ENCODE measurements at places on chromosomes 7 and 10.
A peak's percentile ranks its signal among the peaks of the same experiment; 100 is the strongest.

DNA sequence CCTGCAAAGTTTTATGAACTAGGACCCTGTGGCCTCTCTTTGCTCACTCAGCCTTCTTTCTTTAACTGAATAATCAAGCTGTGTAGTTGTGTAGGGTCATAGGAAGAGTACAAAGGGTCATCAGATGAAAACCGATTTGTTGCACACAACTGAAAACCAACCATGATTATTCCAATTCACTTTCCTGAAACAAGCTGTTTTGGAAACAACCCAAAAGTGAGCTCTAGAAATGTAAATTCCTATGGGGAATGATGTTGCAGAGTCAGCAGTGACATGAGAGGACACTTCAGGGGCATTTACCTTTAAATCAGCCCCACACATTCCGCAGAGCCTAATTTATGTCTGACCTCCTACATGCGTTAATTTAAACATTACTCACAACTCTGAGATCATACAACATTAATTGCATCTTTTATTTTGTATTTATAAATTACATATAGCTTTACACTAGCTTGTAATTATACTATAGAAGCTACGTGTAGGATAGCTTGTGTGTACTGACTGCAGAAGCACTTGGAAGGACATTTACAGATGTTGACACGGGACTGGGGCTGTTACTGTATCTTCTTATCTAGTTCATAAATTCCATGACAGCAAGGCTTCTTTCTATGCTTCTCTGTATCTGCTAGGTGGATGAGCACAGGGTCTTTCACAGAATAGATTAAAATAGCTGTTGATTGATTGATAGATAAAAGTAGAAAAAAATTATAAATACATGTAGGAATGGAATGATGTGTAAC lies 139.9 kb upstream of the AKR1E2 start:
- DNase-seq = no peak

GRCh38 chr7:73595358-73595757 lies 17.0 kb upstream of the TBL2 start:
- no peak for DNase-seq

DNA sequence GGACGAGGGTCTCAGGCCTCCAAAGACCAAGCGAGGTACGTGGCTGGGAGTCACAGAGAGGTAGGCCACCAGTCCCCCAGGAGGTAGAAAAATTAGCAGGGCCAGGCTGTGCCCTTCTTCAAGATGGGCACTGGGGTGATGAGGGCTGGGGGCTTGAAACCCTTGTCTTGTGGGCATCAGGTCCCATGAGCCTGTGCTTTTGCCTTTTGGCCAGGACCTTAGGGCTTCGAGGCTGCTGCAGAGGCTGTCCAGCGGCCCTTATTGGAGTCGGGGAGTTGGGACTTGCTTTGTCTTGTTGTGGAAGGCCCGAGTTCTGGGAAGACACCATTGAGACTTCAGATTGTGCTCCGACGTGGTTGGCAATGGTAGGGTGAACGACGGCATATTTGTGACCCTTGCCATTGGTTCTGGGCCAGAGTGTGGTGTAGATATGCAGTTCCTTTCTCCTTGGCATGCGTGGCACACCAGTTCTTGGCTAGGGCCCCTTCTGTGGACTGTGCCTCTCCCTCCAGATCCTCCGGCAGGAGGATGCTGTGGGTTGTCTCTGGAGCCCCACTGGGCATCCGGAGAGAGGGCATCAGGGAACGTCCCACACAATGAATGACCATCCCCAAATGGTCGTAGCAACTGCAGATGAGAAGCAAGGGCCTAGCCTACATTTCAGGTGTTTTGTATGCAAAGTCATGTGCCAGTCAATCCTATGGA lies 931 bp downstream of the SH2D4B start:
- DNase-seq = no peak

- DNase-seq = no peak
Observed at GRCh38 chr10:93221171-93221496, 147.4 kb downstream of the CYP26A1 start.

DNA sequence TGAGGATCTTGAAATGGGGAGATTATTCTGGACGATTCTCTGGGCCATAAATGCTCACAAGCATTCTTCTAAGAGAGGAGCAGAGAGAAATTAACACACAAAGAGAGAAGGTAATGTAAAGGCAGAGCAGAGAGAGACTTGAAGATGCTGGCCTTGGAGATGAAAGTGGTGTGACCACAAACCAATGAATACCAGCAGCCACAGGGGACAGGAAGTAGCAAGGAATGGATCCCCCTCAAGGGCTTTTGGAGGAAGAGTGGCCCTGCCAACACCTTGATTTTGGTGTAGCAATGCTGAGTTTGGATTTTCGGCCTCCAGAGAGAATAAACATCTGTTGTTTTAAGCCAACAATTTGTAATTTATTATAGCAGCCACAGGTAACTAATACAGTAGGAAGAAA lies 1155.6 kb downstream of the TYW1 start:
- DNase-seq = no peak

- no peak for DNase-seq
Observed at GRCh38 chr7:46071601-46072000, 150.5 kb upstream of the IGFBP3 start.

GRCh38 chr7:157514306-157514705 lies 177.5 kb downstream of the DNAJB6 start:
- DNase-seq = no peak

DNA sequence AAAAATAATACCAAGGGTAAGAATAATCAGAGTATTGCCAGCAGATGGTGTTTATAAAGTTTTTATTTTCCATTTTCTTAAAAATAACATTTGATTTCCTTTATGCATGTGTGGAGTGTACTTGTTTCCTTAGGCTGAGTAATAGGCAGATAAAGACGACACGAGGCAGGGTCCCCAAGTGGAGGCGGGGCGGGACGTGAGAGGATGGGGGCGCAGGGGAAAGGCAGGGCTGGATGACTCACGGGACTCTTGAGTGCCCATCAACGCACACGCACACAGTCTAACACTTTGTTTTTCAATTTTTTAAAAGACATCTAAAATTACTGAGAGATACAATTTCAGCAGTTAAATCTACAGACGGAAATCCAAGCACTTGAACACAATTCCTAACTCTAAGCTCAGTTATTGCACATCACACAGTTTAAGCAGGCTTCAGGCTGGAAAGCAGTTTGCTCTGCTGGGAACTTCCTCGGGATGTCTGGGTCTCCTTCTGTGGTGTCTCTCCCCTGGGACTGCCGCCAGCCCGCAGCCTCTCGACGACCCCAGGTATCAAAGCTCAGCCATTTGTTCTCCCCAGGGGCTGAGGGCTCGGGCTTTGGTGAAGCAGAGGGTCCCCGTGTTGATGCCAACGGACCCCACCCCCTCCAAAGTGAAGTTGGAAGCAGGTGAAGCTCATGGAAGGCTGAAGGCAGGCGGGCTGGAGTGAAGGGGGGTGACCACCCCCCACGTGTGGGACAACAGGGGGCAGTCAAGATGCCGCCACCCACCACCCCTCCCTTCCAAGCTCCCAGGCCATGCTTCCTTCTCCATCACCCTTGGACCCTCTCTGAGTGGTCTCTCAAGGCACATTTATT lies 29.1 kb downstream of the SPOCK2 start:
- DNase-seq = no peak

DNA sequence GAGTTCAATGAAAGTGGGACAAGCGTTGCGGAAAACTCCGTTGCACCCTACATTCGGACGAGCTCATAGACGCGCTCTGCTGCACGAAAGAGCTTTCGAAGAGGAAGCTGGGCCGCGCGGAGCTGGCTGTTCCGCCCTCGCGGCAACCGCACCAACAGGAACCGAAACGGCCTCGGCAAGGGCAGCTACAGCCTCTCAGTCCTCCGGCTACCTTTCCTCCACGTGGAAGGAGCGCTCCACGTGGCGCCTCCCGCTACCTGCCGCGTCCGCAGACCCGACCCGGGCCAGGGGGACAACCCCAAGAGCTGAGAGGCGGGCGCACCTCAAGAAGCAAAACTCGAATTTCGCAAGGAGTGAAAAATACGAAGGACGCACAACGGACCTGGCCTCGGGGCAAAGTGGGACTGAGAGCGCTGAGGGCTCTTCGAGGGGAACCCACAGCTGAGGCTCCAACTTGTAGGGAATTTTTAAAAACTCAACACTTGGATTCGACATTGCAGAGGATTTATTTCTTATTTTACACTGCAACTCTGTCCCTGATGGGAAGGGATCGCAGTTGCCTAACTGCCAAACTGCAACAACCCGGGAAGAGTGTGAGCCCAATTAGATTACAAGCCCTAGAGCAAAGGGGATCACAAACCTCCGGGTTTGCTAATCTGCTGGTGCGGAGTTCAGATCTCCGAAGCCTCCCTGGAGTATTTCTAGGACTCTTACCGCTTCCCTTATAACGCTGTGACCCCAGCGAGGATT lies 1.4 kb downstream of the HPSE2 start:
- no peak for DNase-seq

DNA sequence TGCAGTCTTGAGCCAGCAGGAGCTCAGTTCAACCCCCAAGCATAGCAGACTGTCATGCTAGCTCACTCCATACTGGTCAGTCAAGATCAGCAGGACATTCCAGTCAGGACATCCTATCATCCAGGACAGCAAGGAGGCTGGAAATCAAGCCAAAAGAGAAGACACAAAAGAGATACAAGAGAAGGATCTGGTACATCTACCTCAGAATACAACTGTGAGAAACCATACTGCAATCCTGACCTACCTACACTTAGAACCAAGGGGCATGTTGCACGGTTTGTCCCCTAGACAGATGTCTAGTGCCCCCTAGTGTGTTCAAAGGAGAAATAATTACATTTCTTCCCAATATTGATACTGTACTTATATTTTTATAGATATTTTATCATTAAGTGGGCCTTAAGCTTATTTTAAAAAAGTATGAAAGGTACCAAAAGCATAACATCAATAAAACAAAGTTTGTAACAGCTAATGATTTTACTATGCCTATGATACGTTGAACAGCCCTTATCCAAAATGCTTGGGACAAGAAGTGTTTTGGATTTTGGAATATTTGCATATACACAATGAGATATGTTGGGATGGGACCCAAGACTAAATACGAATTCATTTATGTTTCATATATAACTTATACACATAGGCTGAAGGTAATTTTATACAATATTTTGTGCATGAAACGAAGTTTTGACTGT lies 26.7 kb downstream of the ERCC6 start:
- no peak for DNase-seq

GRCh38 chr10:110750931-110751330 lies 106.8 kb downstream of the RBM20 start:
- DNase-seq = no peak

GRCh38 chr10:78599122-78599853 lies 469.5 kb upstream of the ZMIZ1 start:
- no peak for DNase-seq

DNA sequence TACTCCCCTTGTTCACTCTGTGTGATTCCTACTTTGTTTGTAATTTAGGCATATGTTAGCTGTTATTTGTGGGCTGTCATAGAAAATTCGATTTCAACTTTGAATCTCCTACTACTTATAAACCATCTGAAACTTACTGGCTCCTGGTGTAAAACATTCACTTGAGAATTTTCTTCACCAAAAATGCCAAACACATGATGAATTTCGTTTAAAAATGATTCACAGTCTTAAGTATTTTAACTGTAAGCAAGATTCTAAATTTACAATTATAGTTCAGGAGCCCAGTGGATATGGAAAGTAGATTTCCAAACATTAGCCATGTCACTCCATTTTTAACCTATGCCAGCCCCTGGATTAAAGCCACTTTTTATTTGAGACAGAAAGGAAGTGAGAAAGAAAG lies 3.1 kb downstream of the CPED1 start:
- DNase-seq = no peak

DNA sequence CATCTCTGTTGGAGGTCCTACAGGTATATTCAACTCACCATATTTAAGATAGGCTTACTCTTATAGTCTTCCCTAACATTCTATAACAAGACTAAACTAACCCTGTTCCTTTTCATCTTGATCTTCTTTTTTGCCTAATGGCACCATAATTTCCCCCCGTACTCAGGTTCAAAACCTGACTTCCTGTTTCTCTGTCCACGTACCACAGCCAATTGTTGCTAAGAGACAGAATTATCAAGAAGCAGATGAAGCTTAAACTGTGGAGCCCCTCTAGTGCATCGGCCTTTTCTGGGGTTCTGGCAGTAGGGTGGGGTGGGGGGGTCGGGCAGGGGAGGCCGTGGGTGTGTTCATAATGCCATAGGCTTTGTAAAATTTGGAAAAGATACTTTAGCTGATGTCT lies 109.2 kb downstream of the EVX1 start:
- DNase-seq = no peak

DNA sequence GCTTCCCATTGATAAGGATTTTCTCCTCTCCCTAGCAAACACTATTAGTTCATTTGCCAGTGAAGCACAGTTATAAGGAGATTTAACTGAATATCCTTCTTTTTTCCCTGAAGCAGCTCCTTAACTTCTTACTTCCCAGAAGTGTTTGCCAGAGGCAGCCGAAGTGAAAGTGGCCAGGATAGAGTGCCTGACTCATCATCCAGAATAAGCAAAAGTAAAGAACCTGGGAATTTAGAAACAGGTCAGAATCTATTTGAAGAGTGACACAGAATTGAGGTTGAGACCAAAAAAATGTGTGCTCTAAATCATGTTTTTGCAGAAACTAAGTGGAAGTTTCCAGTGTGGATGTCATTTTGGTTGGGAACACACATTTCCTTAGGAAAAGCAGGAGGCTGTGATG lies 249.6 kb upstream of the VWC2 start:
- DNase-seq = no peak

GRCh38 chr10:84423719-84424118 lies 95.3 kb downstream of the CCSER2 start:
- DNase-seq = no peak

GRCh38 chr10:113920114-113920513 lies 65.7 kb downstream of the NHLRC2 start:
- DNase-seq = no peak

GRCh38 chr7:25456467-25457171 lies 228.3 kb upstream of the NPVF start:
- peak; percentile 15 for DNase-seq

- no peak for DNase-seq
Observed at GRCh38 chr7:143877098-143877497, 24.9 kb downstream of the TCAF1 start.

DNA sequence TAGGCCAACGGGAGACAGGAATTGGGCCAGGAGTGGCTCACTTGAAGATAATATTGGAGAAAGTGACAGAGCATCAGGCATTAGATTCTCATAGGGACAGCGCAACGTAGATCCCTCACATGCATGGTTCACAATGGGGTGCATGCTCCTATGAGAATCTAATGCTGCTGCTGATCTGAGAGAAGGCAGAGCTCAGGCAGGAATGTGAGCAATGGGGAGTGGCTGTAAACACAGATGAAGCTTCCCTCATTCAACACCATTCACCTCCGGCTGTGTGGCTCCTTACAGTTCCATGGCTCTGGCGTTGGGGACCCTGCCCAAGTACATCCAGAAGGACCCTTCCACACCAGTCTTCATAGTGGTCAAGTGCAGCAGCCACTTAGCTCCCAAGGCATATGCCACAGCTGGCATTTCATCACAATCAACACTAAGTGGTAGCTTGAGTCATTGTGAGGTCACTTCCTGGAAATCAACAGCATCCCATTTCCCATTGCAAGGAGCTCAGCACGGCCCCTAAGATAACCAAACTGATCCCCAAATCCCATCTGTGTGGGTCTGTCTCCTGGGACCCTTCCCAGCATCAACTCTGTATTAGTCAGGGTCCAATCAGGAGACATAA lies 174.5 kb downstream of the TPST1 start:
- no peak for DNase-seq

GRCh38 chr7:55533729-55534080 lies 38.6 kb downstream of the VOPP1 start:
- no peak for DNase-seq
